ENCODE measurements at places on chromosomes 11 and 22.

GRCh38 chr22:34805771-34806170 lies 260.2 kb upstream of the ISX start:
- no peaks in the 10 kb centered on the region for H3K4me1 ChIP-seq
- no peak overlapping the region for H3K27ac ChIP-seq
- H3K36me3 ChIP-seq: no peaks in the 10 kb centered on the region
- no peaks in the 10 kb centered on the region for H3K27me3 ChIP-seq

DNA sequence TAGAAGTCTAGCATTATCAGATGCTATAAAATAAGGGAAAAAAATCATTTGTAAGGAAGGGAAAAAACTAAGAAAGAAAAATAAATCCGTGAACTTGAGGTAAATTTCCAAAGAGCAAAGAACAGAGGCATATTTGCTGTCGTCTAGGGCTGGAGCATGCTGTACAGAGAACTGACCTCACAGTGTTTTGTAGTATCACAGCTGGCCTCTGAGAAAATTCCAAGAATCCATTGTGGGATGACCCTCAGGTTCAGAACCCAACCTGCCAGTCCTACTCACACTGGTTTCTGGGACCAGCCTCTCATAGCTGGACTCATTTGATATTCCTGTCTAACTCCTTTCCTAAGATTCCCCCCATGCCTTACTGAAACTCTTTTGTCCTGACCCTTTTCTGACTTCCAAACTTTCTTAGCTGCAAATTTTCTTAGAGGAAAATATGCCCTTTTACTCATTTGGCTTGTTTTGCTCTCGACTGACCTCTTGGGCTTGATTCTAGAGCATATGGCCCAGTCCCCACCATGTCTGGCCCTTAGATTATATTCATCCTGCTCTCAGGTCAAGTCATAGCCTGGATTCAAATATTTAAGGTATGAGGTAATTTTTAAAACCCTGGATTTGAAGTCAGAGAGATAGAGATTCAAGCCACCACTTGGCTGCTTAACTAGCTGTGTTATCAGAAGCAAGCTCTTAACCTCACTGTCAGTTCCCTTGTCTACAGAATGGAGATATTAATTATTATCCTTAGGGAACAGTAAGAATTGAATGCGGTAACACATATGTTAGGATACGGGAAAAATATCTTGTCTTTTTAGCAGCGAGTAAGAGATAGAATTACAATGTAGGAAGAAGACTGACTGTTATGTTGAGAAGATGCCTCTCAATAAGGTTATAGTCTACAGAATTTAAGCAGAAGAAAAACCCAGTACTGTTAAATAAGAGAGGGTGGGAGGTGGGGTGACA lies 89.7 kb upstream of the KCNA4 start:
- H3K36me3 ChIP-seq: no peaks in the 10 kb centered on the region
- no peak overlapping the region for H3K27ac ChIP-seq
- H3K4me1 ChIP-seq: no peaks in the 10 kb centered on the region
- no peak for DNase-seq

GRCh38 chr11:129723761-129724162 lies 91.9 kb upstream of the TMEM45B start:
- peaks cover 9% of the 10 kb centered on the region for H3K27me3 ChIP-seq
- H3K4me3 ChIP-seq: no peak overlapping the region
- no peak for DNase-seq
- H3K27ac ChIP-seq: no peak overlapping the region
- no peaks in the 10 kb centered on the region for H3K36me3 ChIP-seq

DNA sequence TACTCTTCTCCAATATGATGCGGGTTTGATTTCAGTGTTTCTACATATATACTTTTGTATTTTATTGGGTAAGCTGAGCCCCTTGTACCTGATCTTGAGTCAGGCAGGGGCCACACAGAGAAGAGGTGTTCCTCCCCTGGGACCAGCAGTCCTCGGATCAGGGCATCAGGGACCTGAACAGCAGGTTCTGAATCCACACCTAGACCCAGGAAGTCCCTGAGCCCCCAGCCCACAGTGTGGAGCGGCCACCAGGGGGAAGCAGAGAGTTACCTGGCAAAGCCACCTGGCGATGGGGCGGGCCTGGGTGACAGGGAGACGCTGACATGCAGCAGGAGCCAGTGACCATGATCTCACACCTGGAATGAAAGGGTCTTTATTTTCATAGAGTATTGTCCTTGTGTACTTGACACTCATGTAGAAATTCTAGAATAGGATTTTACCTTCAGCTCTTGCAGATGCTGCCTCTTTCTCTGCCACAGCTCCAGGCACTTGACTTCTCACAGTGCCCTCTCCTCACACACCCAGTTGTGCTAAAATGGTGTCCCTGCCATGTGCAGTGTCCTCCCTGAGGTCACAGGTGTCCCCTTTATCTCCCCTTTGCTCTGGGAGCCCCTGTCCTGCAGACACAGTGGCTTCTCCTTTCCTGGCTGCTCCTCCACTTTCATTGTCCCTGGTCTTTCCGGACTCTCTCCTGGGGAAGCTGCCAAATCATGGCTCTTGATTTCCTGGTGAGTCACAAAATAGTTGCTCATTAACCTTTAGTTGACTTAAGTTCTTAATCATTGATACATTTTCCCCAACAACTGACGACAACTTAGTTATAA lies 48.5 kb downstream of the GGTLC2 start:
- no peaks in the 10 kb centered on the region for H3K36me3 ChIP-seq
- no peaks in the 10 kb centered on the region for H3K4me1 ChIP-seq
- H3K4me3 ChIP-seq: no peak overlapping the region
- DNase-seq: peak; percentile 54
- H3K27me3 ChIP-seq: no peaks in the 10 kb centered on the region
- no peak overlapping the region for H3K27ac ChIP-seq

DNA sequence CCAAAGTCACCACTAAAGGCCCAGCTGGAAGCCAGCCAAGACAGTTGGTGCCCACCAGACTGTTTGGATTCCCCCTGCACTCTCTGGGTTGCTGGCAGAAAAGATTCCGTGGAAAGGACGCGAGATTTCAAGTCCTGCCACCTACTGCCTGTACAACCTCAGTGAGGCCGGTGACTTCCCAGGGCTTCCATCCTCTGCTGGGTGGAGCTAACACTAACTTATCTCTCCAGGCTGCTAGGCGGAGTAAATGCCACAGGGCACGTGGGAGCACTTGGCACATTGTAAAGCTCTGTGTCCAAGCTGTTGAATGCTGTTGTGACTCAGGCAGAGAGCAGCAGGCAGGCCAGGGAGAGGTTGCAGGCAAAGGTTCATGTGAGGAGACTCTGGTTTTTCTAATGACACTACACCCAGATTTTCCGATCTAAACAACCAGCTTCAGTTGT lies 50.9 kb upstream of the CDON start:
- H3K4me3 ChIP-seq: no peak overlapping the region
- H3K27ac ChIP-seq: no peak overlapping the region
- no peaks in the 10 kb centered on the region for H3K4me1 ChIP-seq
- H3K27me3 ChIP-seq: no peaks in the 10 kb centered on the region
- H3K36me3 ChIP-seq: no peaks in the 10 kb centered on the region

DNA sequence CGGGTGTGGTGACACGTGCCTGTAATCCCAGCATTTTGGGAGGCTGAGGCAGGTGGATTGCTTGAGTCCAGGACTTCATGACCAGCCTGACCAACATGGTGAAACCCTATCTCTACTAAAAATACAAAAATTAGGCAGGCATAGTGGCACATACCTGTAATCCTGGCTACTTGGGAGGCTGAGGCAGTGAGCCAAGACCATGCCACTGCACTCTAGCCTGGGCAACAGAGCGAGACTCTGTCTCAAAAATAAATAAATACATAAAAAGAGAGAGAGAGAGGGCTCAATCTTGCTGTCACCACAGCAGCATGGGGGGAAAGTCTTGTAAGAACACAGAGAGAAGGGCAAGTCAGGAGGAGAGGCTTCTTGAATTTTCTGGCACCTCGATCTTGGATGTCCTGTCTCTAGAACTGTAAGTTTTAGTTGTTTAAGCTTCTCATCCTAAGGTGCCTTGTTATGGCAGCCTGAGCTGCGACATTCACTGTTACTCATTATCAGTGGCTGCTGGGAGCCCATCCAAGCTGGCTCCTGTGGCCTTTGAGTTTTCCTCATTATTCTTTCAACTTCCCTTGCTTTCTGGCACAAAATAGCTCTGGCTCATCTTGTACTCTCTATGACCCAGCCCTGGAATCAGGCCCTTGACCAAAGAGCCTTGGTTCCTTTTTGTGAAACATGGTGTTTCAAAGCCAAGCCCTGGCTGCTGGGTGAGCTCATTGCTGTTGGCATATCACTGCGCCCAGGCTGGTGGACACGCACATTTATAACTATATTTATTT lies 8.0 kb upstream of the PSMC3 start:
- no peak overlapping the region for H3K27ac ChIP-seq
- no peak overlapping the region for H3K4me3 ChIP-seq
- H3K27me3 ChIP-seq: no peaks in the 10 kb centered on the region
- DNase-seq: no peak
- H3K4me1 ChIP-seq: no peaks in the 10 kb centered on the region

GRCh38 chr11:47867823-47868222 lies 19.7 kb upstream of the NUP160 start:
- H3K27ac ChIP-seq: no peak overlapping the region
- no peak for DNase-seq
- no peak overlapping the region for H3K4me3 ChIP-seq
- peaks cover 12% of the 10 kb centered on the region for H3K4me1 ChIP-seq
- H3K36me3 ChIP-seq: no peaks in the 10 kb centered on the region

DNA sequence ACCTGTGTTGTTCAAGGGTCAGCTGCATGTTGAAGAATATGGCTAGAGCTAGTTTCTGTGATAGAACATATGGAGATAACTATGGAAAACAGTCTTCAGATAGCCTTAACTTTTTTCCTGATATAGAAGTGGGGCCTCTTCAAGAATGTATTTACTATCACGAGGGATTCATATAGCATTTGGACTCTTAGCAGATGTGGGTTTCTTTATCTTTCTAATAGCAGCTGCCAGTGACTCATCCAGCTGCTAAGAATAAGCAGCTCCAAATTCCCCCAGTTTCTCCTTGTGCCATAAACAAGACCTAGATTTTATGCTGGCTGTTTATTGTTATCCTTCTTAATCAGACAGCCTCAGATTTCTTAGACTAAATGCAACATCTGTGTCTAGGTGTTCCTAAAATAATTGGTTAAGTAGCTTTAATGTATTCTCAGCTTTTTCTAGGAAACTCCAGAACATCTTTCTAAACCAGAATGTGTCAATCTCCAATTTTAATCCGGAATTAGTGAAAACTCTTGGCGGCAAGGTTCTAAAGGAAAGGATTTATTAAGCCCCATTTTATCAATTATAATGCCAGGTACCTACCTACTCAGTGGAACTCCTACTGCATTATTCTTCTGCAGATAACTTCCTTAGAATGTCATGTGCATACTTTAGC lies 119.8 kb downstream of the CSTPP1 start:
- no peak overlapping the region for H3K4me3 ChIP-seq
- no peaks in the 10 kb centered on the region for H3K4me1 ChIP-seq
- no peak for DNase-seq
- H3K36me3 ChIP-seq: peaks cover 9% of the 10 kb centered on the region
- H3K27ac ChIP-seq: no peak overlapping the region

DNA sequence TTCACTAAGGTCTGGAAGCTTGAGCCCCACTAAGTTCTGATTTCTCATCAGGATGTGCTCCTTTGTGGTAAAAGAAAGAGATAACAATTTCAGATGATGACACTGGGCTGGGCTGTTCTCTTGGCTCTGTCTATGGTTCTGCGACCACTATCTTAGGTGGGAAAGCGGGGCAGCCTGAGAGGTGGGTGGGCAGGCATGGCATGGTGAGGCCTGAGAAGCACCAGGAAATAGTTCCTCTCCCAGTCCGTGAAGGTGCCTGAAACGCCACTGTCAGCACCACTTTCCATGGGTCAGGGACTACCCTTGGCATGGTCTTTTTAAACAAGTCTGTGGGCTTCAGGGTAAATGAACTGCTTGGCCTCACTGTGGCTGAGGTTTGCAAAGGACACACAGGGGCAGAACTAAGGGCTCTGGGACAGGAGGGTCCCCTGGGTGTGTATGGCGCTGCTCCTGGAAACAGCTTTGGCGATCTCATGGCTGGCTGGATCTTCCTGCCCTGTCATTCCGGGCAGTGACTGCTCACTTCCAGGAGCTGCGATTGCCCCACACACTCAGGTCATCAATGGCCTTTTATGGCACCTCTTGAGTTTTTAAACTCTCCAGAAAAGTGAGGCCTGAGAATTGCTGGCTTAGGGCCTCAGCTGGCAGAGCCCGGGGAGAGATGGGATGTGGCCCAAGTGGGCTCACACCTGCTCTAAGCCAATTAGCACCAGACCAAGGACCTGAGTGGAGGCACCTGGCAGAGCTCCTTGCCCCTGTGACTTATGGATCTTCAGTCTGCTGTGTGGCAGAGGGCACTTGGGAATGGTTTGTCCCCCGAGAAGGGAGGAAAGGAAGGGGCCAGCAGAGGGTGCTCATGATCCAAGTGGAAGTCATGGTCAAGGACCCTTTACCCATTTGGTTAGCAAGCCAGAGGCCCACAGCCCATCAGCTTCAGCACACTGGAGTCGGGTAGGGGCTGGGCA lies 55.6 kb upstream of the LYVE1 start:
- H3K27ac ChIP-seq: no peak overlapping the region
- H3K4me3 ChIP-seq: no peak overlapping the region
- no peaks in the 10 kb centered on the region for H3K4me1 ChIP-seq
- DNase-seq: no peak

DNA sequence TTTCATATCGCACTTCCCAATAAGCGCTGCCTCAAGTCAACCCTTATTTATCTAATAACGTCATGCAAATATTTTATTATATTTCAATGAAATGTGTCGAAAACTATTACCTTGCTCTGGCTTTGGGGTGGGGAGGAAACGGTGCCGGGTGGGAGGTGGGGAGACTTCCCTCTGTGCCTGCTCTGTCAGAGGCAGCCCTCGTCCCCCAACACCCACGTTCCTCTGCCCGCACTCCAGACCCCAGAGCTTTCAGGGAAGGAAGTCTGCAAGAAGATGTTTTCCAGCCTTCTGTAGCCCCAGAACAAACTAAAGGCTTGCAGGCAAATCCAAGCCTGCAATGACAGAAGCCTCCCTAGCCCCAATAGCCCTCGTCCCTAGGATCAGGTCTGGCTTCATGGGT lies 235.7 kb downstream of the BUD13 start:
- H3K4me3 ChIP-seq: no peak overlapping the region
- no peaks in the 10 kb centered on the region for H3K4me1 ChIP-seq
- DNase-seq: no peak
- no peak overlapping the region for H3K27ac ChIP-seq

DNA sequence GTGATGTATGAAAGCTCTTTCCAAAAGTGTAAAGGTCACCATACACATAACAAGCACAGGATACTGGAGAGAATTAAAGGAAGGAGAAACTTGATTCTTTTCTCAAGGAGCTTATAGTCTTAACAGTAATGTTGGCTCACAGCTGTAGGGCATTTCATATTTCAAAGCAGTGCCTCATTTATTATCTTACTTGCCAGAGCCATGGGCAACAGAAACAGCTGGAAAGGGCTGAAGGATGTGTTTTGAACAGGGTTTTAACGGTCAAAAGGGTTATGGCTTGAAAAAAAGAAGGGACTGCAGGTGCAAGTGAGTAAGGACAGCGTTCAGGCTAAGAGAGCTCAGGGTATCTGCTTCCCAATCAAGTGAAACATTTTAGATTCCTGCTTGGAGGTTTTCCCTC lies 2.7 kb upstream of the GRAMD1B start:
- no peak overlapping the region for H3K27ac ChIP-seq
- no peaks in the 10 kb centered on the region for H3K36me3 ChIP-seq
- no peak overlapping the region for H3K4me3 ChIP-seq
- peaks cover 28% of the 10 kb centered on the region for H3K27me3 ChIP-seq

- H3K27me3 ChIP-seq: no peaks in the 10 kb centered on the region
- DNase-seq: no peak
- no peaks in the 10 kb centered on the region for H3K36me3 ChIP-seq
- H3K4me3 ChIP-seq: no peak overlapping the region
Measured at GRCh38 chr22:43848366-43849171, 13.7 kb downstream of the SULT4A1 start.

- H3K27me3 ChIP-seq: no peaks in the 10 kb centered on the region
- no peaks in the 10 kb centered on the region for H3K36me3 ChIP-seq
- H3K4me1 ChIP-seq: no peaks in the 10 kb centered on the region
- H3K27ac ChIP-seq: no peak overlapping the region
Measured at GRCh38 chr11:35316161-35316560, 103.2 kb downstream of the SLC1A2 start.

Data from DND-41 (cell line).